NCI-H2081 treated with DMSO at 0.1 percent for 48 hours (cell line): ENCODE measurements at places on chromosomes 12 and 14.

DNA sequence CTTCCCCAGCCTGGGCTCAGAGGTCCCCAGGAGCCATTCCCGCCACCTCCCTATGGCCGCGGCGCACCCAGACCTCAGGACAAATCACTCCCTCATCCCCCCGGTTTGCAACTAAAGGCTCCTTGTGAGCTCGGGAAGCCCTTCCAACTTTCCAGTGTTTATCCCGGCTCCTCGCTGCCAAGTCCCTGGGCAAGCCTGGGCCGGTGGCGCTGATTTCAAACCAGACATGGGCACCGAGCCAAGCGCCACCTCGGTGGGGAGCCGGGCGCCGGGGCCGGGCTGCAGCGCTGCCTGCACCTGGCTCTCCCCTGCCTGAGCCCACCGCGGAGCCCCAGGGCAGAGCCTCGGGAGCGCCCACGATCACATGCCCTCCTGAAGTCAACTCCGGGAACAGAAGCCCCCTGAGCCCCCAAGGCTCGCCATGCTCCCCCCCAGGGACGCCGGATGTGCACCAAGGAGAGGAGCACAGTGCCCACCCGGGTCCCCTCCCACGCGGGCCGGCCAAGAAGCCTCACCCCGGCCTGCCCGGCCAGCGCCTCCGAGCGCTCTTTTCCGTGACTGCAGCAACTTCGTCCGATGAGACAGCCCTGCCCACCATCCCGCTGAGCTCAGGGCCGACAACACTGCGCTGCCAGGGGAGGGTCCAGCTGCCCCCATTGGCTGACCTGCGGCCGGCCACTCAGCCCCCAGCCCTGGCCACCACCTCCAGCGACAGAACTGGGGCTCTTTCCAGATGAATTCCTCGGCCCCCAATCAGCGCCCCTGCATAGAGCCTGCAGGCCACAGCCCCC, 50.0 kb downstream of the NCOR2 start:
- peak; percentile 79 for DNase-seq

- DNase-seq: no peak
Observed at GRCh38 chr12:124964251-124964650, 24.7 kb downstream of the DHX37 start.

DNA sequence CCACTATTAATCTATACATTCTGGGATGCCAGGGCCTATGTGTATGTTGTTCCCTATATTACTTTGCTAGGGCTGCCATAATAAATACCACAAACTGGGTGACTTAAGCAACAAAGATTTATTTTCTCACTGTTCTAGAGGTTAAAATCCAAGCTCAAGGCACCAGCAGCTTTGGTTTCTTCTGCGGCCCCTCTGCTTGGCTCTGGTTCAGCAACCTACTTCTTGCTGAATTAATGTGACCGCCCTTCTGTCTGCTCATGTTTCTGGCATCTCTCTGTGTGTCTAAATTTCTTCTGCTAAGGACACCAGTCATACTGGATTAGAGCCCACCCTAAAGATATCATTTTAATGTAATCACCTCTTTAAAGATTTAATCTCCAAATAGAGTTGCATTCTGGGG, 84.7 kb downstream of the ZNF664 start:
- no peak for DNase-seq

- DNase-seq: no peak
Observed at GRCh38 chr14:87052646-87053225, 940.2 kb downstream of the GALC start.

DNA sequence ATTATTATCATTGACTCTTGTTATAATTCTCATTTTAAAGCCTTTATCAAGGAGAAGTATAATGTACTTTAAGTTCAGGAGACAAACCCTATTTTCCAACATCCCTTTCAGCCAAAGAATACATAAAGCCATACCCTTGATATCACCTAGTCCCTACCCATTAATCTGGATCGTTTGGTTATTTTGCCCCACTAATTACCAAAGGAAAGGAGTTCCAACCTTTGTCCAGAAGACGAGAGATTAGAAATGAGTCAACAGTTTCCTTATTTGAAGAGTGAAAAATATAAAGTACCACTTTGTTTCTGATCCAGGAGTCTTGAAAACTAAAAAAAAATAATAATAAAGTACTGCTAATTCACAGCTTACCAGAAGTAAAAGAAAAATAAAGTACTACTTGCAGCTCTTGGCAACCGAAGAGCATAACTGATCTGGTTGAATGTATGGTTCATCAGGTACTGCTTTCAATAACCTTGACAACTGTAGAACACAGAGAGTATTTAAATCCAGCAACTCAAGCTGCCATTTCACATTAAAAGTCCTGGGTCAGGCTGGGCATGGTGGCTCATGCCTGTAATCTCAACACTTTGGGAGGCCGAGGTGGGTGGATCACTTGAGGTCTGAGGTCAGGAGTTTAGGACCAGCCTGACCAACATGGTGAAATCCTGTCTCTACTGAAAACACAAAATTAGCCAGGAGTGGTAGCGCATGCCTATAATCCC, 33.7 kb downstream of the LIMA1 start:
- DNase-seq: no peak

DNA sequence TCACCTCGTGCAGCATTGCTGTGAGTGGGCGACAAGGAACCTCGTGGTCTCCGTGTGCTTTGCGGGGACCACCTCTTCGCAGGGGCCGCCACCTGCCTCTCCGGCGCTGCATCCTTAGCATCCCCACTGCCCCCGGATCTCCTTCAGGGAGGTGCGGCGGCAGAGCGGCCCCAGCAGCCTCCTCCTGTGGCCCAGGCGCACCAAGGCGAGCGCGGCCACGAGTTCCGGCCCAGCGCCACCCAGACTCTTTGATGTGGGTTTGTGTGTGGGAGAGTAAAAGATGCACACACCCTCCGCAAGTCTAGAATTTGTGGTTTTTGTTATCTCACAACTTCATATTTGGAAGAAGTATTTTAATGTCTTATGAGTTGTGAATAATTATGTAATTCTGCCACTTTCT, 118.8 kb upstream of the DIO3 start:
- no peak for DNase-seq

GRCh38 chr14:54053386-54053745, 96.7 kb upstream of the BMP4 start:
- no peak for DNase-seq

GRCh38 chr12:89344862-89345202, 7.5 kb downstream of the DUSP6 start:
- no peak for DNase-seq

GRCh38 chr14:20440465-20440864, 4.5 kb upstream of the KLHL33 start:
- DNase-seq: no peak

GRCh38 chr12:65840793-65841670, 16.7 kb downstream of the HMGA2 start:
- DNase-seq: no peak

- no peak for DNase-seq
Observed at GRCh38 chr12:10214136-10214894, 1.6 kb downstream of the GABARAPL1 start.

- DNase-seq: no peak
Observed at GRCh38 chr14:98259881-98260280, 1012.1 kb downstream of the BCL11B start.

DNA sequence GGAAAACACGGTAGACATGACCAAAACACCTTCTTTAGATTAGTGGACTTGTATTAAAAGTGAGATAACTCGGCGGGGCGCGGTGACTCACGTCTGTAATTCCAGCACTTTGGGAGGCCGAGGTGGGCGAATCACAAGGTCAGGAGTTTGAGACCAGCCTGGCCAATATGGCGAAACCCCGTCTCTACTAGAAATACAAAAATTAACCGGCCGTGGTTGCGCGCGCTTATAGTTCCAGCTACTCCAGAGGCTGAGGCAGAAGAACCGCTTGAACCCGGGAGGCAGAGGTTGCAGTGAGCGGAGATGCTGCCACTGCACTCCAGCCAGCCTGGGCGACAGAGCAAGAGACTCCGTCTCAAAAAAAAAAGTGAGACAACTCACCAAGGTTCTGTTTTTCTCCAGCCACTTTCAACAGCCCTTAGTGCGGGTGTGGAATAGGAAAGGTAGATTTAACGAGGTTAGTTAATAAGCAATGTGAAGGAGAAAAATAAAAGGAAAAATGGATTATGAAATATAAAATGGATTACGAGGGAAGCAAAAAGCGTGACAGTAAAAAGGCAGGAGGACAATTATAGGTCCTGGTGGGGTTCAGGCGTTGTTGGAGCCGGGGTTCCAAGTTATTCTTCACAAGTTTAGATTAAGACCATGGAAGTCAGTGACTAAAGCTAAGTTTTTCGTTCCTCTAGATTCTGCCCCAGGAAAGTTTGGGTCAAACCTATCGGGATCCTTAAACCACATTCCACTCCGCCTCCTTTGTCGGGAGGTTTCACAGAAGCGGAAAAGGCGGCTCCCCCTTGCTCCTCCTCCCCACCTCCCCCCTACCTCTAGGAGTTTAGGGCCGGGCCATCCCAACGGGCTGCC, 534 bp downstream of the PPP2R3C start:
- no peak for DNase-seq

GRCh38 chr12:49428793-49429192, 61.5 kb downstream of the SPATS2 start:
- no peak for DNase-seq

GRCh38 chr12:79692860-79693577, 2.3 kb upstream of the PAWR start:
- DNase-seq: no peak

GRCh38 chr12:79935624-79936345, 888 bp upstream of the PPP1R12A start:
- DNase-seq: no peak

DNA sequence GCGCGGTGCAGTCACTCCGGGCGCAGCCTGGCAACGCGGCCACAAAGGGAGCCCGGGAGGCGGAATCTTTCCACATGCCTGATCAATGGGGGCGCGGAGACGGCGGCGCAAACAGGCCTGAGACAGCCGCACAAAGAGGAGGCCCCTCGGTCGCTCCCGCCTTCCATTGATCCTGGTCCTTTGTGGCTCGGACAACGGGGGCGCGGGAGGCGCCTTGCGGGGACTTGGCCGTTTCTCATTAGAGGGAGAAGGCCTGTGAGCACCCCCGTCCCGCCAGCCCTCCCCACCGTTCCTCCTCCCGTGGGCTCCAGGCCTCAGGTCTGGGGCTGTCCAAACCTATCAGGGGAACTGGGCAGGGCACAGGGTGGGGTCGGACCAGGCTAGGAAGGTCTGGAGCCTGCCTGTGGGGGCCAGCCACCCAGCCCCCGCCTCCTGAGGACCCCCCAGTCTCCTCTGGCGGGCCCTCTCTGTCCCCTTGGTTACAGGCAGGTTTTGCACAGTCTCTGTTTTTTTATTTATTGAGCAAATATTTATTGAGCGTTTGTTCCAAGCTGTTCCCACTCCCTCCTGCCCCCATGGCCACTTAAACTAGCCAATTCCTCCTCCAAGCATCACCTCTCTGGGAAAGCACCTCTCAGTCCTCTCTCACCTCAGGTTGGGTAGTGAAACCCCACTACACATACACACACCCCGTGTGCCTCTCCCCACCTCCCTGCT, 29.0 kb upstream of the MSI1 start:
- DNase-seq: no peak

GRCh38 chr14:72264716-72265115, 332.5 kb downstream of the RGS6 start:
- no peak for DNase-seq

DNA sequence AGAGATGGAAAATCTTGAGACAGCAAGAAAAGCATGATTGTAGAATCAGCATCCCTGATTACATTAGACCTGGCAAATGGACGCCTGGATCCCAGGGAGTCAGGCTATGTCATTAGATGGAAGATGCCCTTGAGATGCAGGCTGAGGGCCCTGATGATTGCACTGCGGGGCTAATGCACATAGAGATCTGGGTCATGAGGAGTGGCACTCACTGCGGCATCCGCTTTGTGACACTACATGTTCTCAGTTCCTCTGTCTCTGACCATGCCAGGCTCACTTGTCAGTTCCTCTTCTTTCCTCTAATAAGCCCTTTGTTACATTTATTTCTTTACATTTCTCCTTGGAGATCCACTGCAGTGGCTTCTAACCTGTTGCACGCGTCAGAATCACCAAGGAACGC, 70.1 kb upstream of the GPATCH2L start:
- DNase-seq: no peak

DNA sequence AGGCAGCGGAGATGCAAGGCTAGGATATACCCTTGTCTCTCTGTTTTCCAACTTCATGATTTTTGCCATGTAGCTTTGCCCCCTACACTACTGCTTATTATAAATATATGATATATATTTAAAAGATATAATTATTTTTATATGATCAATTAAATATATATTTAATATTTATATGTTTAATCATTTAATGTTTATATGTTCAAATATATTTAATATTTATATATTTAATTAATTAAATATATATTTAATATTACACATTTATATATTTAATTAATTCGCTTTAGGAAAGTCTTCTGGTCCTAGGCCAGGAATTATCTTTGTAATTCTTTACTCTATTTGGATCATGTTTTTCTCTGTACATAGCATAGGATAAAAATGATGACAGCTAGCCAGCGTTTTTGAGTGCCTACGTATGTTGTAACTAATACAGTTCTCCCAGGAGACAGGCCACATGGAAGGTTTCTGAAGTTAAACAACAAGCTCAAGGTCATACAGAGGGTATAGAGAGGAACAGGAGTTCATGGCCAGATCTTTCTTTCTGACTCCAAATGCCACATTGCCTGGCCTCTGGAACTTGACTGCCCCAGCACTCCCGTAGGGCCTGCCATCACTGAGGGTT, 192.5 kb downstream of the KCNA5 start:
- no peak for DNase-seq

DNA sequence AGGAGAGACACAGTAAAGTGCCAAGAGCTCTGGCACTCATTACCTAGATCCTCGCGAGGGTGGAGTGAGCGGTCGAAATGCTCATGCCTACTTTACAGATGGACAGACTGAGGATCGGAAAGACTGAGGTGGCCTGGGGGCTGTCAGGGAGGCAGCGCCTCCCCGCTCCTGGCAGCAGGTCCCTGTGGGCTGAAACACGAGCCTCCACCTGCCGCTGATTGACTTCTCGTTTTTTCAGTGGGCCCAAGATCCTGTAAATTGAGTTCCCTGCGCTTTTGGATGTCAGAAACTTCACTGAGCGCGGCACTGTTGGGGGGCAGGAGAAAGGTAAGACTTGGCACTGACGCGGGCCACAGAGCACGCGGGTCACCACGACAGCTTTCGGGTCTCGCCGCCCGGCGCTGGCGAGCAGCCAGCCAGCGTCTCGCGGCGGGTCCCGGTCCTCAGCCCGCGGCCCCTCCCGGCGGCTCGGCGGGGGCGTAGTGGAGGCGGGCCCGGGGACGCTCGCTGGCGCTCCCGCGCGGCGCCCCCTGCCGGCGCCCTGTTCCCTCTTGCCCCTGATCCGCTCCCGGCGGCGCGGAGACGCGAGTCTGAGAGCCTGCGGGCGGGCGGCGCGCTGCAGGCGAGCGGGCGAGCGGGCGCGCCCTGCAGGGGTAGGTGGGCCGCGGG, 552 bp upstream of the SCN8A start:
- DNase-seq: peak; percentile 26
